Mesenchymal stem cell (in vitro differentiated cells and primary cell): ENCODE measurements at places on chromosomes 5 and 9.
A peak's percentile ranks its signal among the peaks of the same experiment; 100 is the strongest.

DNA sequence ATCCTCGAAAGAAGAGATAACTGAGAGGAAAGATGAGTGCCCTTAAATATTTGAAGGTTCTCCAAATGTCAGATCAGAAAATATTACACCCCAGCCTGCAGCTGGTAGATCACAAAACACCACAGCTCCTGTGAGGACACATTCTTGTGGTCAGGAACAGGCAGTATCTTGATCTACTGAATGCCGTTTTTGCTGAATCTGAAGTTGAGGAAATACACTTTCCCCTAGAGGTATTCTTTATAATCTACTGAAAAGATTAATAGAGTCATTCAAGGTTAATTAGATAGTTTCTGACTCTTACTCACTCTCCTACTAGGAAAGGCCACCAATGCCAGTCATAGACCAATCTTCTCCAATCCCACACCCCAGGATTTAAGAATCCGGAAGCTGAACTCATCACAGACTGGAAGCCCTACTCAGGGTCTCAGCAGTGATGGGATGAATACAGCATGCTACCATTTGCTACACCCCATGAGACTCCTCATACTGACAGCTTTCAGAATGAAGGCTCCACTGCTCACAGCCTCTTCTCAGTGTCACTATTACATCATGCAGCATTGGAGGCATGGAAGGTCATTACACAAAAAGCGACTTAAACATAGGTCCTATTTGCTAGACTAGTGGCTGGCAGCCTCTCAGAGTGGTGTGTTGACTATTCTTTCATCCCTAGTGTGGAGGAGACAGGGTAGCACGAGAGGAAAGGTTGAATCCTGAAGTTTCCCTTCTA lies 143.9 kb upstream of the SLC1A3 start:
- no peaks in the 10 kb centered on the region for H3K36me3 ChIP-seq
- no peak for DNase-seq
- H3K4me3 ChIP-seq: no peak overlapping the region
- H3K27me3 ChIP-seq: no peaks in the 10 kb centered on the region
- peaks cover 3% of the 10 kb centered on the region for H3K4me1 ChIP-seq

DNA sequence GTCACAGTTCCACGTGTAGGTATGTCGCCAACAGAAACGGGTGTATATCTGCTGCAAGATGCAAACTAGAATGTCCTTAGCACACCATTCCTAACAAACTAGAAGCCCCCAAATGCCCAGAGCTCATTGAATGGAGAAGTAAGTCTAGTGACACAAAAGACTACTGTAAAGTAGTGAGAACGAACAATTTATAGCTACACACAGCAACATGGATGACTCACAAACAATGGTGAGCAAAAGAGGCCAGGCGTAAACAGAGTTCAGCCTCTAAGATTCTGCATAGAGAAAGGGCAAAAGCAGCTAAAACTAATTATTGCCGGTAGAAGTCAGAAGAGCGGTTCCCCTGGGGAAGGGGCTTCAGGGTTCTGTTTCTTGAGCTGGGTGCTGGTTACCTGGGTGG lies 74.7 kb downstream of the AMBP start:
- peak; percentile 2 for DNase-seq
- H3K4me1 ChIP-seq: peaks cover 4% of the 10 kb centered on the region
- H3K36me3 ChIP-seq: peaks cover 83% of the 10 kb centered on the region

- no peaks in the 10 kb centered on the region for H3K36me3 ChIP-seq
- H3K4me1 ChIP-seq: no peaks in the 10 kb centered on the region
- H3K27ac ChIP-seq: no peak overlapping the region
- DNase-seq: peak; percentile 87
Observed at GRCh38 chr5:60541980-60542379, 158.0 kb downstream of the DEPDC1B start.

- peaks cover 6% of the 10 kb centered on the region for H3K4me1 ChIP-seq
- no peak overlapping the region for H3K27ac ChIP-seq
- DNase-seq: peak; percentile 33
- no peaks in the 10 kb centered on the region for H3K27me3 ChIP-seq
- no peaks in the 10 kb centered on the region for H3K36me3 ChIP-seq
Observed at GRCh38 chr5:5313101-5313635, 109.3 kb upstream of the ICE1 start.

DNA sequence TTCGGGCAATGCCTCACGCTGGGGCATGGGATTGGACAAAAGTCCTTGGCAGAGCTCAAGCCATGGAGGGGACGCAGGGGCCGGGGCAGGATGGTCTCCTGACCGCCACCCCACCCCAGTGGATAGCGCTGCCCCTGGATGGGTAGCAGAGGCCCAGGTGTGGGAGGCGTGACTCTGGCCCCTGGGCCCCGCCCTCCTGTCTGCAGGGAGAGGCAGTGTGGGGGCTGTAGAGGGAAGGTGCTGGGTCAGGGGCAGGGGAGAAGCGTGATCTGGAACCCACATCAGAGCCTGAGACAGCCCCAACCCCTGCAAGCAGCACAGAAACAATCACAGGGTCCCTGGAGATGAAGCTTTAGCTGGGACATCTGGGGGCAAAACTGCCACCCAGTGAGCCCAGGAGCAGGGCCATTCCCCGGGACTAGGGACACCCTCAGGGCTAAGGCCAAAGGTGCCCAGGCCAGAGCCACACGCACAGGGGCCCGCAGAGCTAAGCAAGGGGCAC lies 36.2 kb downstream of the NACC2 start:
- no peak for DNase-seq
- H3K27ac ChIP-seq: no peak overlapping the region
- peaks cover 61% of the 10 kb centered on the region for H3K36me3 ChIP-seq
- H3K4me1 ChIP-seq: peaks cover 40% of the 10 kb centered on the region
- H3K27me3 ChIP-seq: no peaks in the 10 kb centered on the region
- no peak overlapping the region for H3K4me3 ChIP-seq

- no peaks in the 10 kb centered on the region for H3K36me3 ChIP-seq
- no peak for DNase-seq
- no peak overlapping the region for H3K4me3 ChIP-seq
- H3K27me3 ChIP-seq: no peaks in the 10 kb centered on the region
Observed at GRCh38 chr5:94228791-94229190, 389.6 kb downstream of the KIAA0825 start.

DNA sequence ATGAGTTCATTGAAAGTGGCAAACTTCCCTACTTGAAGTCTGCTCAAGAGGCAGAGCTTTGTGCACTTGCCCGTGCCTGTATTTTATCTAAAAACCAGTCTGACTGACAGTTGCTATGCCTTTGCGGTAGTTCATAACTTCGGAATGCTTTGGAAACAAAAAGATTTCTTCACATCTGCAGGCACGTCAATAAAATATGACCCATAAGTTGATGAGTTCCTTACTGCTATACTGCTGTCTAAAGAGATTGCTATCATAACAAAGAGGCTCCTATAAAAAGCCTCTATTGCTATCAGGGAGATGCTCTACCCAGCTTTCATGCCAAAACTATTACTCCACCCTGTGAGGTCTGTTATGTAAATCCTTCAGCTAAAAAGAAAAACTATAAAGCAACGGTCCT lies 25.4 kb upstream of the RNF20 start:
- H3K36me3 ChIP-seq: no peaks in the 10 kb centered on the region
- H3K27ac ChIP-seq: no peak overlapping the region
- no peaks in the 10 kb centered on the region for H3K4me1 ChIP-seq
- H3K4me3 ChIP-seq: no peak overlapping the region
- H3K27me3 ChIP-seq: no peaks in the 10 kb centered on the region
- no peak for DNase-seq

GRCh38 chr5:178279723-178280438 lies 47.3 kb upstream of the PHYKPL start:
- H3K4me3 ChIP-seq: no peak overlapping the region
- no peaks in the 10 kb centered on the region for H3K36me3 ChIP-seq
- peaks cover 2% of the 10 kb centered on the region for H3K4me1 ChIP-seq
- DNase-seq: peak; percentile 54

- no peak overlapping the region for H3K4me3 ChIP-seq
- peaks cover 16% of the 10 kb centered on the region for H3K4me1 ChIP-seq
- H3K36me3 ChIP-seq: peaks cover 83% of the 10 kb centered on the region
- no peak overlapping the region for H3K27ac ChIP-seq
Observed at GRCh38 chr9:133342069-133342406, 5.9 kb downstream of the MED22 start.

DNA sequence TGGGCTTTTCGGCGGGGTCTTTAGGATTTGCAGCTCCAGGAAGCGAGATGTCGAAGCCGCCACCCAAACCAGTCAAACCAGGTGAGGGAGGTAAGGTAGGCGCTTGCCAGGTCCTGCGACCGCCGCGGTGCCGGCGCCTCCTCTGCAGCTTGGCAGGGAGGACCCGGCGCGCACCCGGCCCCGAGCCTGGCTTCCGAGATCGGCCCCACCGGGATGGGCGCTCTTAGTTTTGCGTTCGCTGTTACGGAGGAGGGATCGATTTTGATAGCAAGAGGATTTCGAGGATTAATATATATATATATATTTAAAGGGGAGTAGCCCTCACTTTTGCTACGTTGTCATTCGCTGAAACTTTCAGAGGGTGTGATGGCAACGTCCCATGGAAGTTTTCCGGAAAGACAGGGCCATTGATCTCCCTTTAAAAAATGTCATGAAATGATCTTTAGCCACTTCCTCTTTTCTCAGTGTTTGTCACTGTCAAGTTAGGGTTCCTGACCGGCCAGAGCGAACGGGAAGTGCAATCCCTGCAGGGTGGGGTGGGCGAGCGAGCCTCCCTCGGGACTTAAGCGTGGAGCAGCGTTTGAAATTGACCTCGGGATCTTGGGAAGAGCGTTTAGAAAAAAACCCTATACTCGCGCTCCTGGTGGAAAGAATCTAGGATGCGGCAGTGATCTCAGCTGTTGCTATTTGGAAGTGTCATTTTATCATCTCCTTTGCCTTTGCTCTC lies 495 bp downstream of the OSTF1 start:
- H3K27ac ChIP-seq: peak overlapping the region; percentile 76
- peak overlapping the region; percentile 97 for H3K4me3 ChIP-seq
- peak; percentile 88 for DNase-seq
- H3K36me3 ChIP-seq: no peaks in the 10 kb centered on the region
- no peaks in the 10 kb centered on the region for H3K27me3 ChIP-seq

DNA sequence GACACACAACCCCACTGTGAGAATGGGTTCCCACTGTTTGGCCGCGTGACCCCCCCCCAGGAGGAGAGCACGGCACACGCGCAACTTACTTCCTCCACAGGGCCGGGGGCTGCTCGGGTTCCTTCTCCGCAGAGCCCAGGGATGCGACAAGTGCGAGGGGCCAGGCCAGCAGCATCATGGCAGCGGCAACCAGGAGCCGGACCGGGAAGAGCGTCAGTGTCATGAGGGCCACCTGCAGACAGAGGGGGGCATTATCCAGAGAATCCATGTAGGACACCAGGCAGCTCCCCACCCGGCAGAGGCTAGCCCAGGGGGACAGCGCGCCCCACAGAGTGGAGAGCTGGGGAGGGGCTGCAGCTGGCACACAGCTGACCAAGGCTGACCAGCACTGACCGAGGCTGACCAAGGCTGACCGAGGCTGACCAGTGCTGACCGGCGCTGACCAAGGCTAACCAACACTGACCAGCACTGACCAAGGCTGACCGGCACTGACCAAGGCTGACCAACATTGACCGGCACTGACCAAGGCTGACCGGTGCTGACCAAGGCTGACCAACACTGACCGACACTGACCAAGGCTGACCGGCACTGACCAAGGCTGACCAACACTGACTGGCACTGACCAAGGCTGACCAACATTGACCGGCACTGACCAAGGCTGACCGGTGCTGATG lies 22.3 kb downstream of the LPCAT1 start:
- no peaks in the 10 kb centered on the region for H3K27me3 ChIP-seq
- no peak for DNase-seq
- H3K36me3 ChIP-seq: peaks cover 53% of the 10 kb centered on the region
- H3K4me1 ChIP-seq: peaks cover 8% of the 10 kb centered on the region

GRCh38 chr5:173612948-173613347 lies 3.5 kb downstream of the BOD1 start:
- peak; percentile 35 for DNase-seq
- no peaks in the 10 kb centered on the region for H3K27me3 ChIP-seq
- H3K4me1 ChIP-seq: peaks cover 9% of the 10 kb centered on the region
- no peak overlapping the region for H3K4me3 ChIP-seq
- no peak overlapping the region for H3K27ac ChIP-seq

- H3K4me3 ChIP-seq: no peak overlapping the region
- H3K4me1 ChIP-seq: no peaks in the 10 kb centered on the region
- H3K27me3 ChIP-seq: no peaks in the 10 kb centered on the region
- no peak overlapping the region for H3K27ac ChIP-seq
- no peak for DNase-seq
Observed at GRCh38 chr5:169219351-169219750, 81.6 kb downstream of the SLIT3 start.

GRCh38 chr5:40334242-40334635 lies 345.5 kb upstream of the PTGER4 start:
- no peak overlapping the region for H3K27ac ChIP-seq
- H3K27me3 ChIP-seq: no peaks in the 10 kb centered on the region
- no peak overlapping the region for H3K4me3 ChIP-seq

- no peak overlapping the region for H3K27ac ChIP-seq
- H3K4me1 ChIP-seq: no peaks in the 10 kb centered on the region
- DNase-seq: peak; percentile 52
- H3K36me3 ChIP-seq: no peaks in the 10 kb centered on the region
- peaks cover 60% of the 10 kb centered on the region for H3K27me3 ChIP-seq
Observed at GRCh38 chr9:131799177-131799823, 59.4 kb upstream of the RAPGEF1 start.

DNA sequence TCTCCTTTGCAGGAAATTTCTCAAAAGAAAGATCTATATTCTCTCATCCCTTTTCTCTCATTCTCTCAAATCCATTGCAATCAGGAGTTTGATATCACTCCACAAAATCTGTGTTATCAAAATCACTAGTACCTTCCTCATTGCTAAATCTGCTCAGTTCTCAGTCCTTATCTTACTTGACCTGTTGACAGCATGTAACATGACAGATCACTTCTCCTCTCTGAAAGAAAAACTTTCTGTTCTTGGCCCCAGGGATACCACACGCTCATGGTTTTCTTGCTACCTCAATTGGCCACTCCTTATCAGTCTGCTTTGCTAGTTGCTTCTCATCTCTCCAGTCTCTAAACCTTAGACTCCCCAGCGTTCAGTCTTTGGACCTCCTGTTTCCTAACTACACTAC lies 22.1 kb downstream of the SRP19 start:
- H3K4me1 ChIP-seq: no peaks in the 10 kb centered on the region
- H3K27me3 ChIP-seq: no peaks in the 10 kb centered on the region
- H3K36me3 ChIP-seq: peaks cover 23% of the 10 kb centered on the region
- no peak overlapping the region for H3K4me3 ChIP-seq

DNA sequence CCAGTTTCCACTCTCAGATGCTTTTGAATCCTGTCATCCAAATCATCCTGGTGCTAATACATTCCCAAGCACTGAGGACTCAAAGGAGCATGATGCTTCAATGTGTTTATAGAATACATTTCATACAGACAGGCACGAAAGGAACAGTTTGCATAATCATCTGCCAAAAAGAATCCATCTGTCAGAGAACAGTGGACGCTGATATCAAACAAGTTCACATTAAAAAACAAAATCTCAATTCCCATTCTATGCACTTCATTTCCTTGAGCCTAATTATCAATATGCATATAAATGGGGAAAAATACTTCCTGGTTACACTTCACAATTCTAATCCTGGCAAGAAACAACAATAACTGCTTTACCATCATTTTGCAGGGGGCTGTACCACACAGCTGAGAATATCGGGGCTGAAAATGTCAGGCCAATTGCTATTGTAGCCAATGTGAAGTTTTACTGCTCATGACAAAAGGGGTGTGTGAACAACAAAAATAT lies 125.5 kb upstream of the FAM174A start:
- H3K4me1 ChIP-seq: no peaks in the 10 kb centered on the region
- H3K36me3 ChIP-seq: no peaks in the 10 kb centered on the region
- H3K4me3 ChIP-seq: no peak overlapping the region
- no peak for DNase-seq
- no peak overlapping the region for H3K27ac ChIP-seq
